Bronchus fibroblast of lung (primary cell): ENCODE measurements at places on chromosomes 16 and 17. TPM values are rescaled to one million over a fixed set of nuclear protein-coding genes. Genes with fewer than 3 reads are reported as not detected.

TBC1D3D gene
- total RNA-seq: not detected in 2 replicates

TPPP3 gene
- 0.15 and 0.34 TPM in 2 replicates for total RNA-seq

UBE2I gene
- total RNA-seq: 71.1 and 91.0 TPM in 2 replicates

ATP1B2 gene
- total RNA-seq: not detected in 2 replicates

CNGB1 gene
- total RNA-seq: not detected in 2 replicates

EPN3 gene
- total RNA-seq: 0.15 TPM in 1 of 2 replicates, not detected in the other
